ENCODE measurements at places on chromosomes 4 and X.

DNA sequence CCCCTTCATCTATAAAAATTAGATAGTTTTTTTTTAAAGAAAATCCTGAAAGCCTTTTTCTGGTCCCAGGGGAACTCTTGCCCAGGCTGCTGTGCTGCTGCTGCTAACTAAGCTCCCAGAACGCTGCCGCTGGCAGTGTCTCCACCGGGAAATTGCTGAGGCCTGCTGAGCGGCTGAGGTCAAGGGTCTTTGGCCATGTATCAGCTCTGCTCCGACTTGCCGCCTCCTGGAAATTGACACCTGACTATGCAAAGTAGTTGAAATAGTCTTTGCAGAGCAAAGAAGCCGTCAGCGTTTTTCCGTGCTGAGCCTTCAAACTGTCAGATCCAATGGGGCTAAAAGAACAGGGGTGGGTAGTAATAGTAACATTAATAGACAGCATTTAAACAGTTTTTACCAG lies 839 bp downstream of the QDPR start:
- DNase-seq: no peak

- DNase-seq: no peak
Observed at GRCh38 chr4:1793496-1793840, 375 bp downstream of the FGFR3 start.

GRCh38 chrX:50865311-50865710 lies 45.2 kb upstream of the BMP15 start:
- DNase-seq: no peak

GRCh38 chr4:169756971-169757574 lies 671 bp downstream of the HPF1 start:
- no peak for DNase-seq

GRCh38 chr4:42711496-42711895 lies 54.6 kb upstream of the ATP8A1 start:
- no peak for DNase-seq

- no peak for DNase-seq
Observed at GRCh38 chr4:4330794-4331193, 40.7 kb downstream of the ZBTB49 start.

GRCh38 chr4:187663076-187663475 lies 332.5 kb upstream of the ZFP42 start:
- DNase-seq: no peak

DNA sequence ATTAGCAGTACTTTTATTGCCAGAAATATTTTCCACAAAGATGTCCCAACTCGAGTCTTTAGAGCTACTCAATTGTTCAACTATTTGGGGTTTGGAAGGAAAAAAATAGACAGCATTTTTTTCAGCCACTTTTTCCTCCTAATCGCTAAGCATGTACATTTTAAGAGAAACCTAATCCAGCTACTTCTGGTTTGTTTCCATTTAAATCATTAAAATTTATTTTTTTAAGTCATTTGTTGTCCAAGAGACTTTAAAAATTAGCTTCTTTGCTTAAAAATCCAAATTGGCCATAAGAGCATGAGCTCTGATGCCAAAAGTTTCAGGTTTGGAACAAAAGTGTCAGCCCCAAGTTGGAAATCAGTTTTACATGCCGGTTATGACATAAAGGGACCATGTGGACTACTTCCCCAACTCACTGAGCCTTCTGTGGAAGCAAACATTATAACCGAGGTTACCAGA lies 186.3 kb upstream of the INTU start:
- DNase-seq: no peak

DNA sequence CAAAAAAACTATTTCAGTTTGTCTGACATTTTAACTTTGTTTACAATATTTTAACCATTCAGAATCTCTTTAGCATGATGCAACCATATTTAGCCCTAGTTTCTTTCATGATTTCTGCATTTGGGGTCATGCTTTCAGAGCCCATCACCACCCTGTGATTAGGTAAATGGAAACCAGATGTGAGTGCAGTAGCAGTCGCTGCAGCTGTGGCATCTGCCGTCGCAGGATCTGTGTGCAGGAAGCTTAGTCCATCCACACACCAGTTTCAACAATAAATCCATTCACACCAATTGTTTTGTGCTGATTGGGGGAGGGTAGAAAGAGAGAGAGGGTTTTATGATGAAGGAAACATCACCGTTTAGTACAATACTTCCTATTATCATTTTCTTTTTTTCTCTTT lies 130.5 kb downstream of the CPEB2 start:
- no peak for DNase-seq

GRCh38 chrX:155218777-155219176 lies 2.5 kb downstream of the VBP1 start:
- DNase-seq: no peak

DNA sequence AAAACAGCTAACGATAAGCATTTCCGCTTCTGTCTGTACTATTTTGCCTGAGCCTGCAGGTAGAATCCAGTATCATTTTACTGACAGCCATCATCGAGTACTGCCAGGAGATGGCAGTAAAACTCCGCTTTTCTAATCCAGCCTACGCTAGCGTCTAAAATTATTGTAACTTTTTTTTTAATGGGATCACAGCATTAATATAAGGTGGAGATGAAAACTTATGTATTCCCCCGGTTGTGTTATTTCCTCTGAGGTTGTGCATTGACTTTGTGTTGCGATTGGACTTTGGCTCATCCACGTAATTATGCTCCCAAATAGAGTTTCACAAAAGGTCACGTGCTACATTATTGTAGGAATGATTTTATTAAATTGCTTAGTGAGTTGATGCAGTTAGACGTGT lies 248.1 kb downstream of the C4orf33 start:
- no peak for DNase-seq

- peak; percentile 6 for DNase-seq
Observed at GRCh38 chrX:41085512-41085877, 250 bp downstream of the USP9X start.

DNA sequence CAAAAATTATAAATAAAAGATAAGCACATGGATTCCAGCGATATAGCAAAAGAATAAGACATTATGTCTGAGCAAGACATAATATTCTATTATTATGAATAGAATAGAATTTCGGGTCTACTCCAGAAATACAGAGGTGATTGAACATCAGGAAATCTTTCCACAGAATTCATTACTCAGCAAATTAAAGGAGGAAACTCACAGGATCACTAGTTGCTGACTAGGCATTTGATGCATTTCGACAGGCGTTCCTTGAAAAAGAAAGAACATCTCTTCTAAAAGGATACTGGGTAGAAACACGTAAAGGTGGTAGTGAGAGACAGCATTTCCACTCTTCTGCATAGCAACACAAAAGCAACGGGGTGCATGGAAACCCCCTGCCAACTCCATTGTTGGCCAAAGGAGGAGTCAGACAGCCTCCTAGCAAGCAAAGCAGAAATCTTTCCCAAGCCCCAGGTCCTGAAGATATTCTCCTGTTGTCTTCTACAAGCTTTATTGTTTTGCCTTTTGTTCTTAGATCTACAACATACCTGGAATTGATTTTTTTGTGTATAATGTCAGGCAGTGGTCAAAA lies 14.3 kb upstream of the PDZD4 start:
- no peak for DNase-seq

DNA sequence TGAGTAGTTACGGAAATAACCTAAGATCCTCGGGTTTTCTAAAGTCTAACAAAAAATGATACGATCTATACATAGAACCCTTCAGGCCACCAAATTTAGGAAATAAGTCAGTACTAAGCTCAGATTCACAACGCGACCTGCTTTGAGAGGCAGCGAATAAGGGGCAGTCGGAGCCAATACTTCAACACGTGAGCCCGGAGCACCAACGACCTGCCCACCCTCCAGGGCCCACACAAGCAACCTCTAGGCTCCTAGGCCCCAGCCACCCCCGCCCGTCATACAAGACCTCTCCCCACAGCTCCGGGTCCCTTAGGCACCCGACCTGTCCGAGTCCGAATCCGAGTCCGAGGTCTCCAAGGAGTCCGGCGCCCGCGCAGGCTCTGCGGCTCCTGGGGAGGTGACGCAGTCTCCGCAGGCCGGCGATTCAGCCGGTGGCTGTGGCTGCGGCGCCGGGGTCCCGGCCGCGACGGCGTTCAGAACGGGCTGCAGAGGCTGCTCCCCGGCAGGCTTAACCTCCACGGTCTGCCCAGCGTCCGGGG lies 580 bp downstream of the NAF1 start:
- DNase-seq: peak; percentile 35

DNA sequence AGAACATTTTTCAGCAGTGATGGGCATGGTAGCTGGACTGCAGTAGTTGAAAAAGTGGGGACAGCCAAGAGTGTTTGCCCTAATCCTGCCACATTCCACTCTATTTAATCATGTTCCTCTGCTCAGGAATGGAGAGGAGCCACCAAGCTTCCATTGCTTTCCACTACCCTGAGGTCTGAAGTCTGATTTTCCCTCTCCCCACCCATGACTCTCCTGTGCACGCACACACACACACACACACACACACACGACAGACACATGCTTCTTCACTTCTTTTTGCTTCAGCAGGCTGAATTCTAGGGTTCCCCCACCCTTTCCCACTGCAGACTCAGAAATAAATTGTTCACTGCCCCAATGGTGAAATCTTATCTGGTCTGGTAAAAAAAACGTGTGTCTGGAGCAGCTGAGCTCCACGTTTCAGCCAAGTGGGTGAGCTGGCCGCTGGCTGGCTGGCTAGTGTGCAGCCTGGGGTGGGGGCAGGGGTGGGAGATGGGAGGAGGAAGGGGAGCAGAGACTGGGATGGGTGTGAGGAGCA lies 142.7 kb upstream of the NALF2 start:
- DNase-seq: no peak

- DNase-seq: no peak
Observed at GRCh38 chrX:100353326-100353725, 56.7 kb downstream of the PCDH19 start.

DNA sequence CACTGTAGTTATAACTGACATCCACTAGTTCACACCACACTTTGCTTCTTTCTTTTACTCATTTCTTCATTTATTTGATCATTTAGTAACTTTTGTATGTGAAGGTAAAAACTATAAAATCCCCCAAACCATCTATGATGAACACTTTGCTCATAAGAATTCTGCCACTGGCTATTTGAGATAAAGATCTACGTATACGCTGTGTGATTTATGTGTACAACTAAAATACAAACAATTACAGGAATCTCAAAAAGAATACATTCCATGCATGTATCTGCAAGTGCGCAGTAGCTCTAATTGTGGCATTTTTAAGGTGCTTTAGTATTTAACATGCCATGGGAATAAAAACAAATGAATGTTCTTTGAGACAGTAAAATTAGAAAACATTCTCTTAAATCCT lies 156.9 kb upstream of the NAP1L5 start:
- DNase-seq: no peak

DNA sequence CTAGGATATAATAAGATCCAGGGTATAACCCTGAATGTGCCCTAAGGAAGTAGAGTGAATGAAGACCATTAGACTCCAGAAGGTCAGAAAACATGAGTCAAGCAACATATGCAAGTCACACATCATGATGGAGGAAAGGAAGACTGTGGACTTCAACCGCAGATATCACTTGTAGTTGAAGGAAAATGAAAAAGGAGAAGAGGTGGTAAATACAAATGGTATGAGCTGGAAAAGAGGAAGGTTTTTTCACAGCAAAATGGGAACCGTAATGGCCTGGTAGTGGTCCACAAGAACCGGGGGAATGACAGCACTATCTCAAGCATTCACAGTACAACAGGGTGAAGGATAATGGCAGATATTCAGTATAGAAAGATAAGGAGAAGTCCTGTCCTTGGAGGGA lies 5.2 kb upstream of the SCFD2 start:
- DNase-seq: no peak

DNA sequence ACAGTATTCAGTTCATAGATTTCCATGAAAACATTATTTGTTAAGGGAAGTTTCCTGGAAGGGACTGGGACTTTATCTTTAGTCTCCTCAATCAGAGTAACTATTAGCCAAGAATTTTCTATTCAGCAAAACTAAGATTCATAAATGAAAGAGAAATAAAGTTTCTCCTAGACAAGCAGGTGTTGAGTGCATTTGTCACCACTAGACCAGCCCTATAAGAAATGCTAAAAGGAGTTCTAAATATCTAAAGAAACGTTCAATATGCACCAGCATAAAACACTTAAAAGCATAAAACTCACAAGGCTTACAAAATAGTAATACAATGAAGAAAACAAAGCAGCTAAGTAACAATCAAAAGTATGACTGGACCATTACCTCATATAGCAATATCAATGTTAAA lies 423.0 kb downstream of the TECRL start:
- no peak for DNase-seq

- DNase-seq: no peak
Observed at GRCh38 chr4:164847016-164847415, 30.0 kb upstream of the APELA start.

- no peak for DNase-seq
Observed at GRCh38 chr4:17370818-17371217, 141.1 kb downstream of the QDPR start.

GRCh38 chrX:136261321-136261720 lies 10.1 kb upstream of the MAP7D3 start:
- no peak for DNase-seq

DNA sequence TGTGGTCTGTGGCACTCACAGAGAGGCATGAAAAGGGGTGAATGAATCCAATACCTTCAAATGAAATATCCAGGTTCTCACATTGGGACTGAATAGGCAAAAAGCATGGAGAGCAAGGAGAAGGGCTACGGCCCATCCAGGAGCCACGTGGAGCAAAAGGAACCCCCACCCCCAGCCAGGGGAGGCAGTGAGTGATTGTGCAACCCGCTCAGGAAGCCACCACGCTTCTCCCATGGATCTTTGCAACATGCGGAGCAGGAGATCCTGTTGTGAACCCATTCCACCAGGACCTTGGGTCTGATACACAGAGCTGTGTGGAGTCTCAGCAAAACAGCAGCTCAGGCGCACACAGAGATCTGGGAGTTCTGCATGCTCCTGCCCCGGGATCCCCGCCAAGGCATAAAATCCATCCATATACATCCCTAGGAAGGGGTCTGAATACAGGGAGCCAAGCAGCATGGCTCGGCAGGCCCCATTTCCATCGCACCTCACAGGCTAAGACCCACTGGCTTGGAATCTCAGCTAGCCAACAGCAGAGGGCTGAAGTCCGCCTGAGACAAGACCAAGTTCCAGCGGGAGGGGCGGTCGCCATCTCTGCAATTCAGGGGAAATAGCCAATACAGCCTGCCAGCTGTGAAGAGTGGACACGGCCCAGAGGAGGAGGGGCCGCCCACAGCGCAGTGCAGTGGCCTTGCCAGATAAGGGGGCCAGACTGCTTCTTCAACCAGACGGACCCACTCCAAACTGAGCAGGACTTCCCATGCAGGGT lies 80.2 kb downstream of the FGF16 start:
- DNase-seq: no peak

DNA sequence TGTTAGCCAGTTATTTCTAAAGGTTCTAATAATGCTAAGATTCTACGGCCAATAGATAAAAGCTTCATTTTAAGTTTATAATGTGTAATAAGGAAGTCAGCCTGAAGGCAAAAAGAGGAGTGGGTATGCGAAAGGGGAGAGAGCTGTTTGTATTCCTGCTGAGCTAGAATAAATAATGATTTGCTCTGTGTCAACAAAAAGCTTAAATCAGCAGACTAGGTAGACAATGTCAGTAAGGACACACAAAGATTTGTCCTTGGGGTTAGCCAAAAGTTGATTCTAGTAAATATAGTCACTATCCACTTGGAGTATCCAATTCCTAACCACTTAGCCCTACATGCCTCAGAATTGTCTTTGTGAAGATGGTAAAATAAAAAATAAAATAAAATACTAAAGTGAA lies 90.3 kb upstream of the GRIA3 start:
- no peak for DNase-seq
